ENCODE measurements at places on chromosomes 5 and 9.
A peak's percentile ranks its signal among the peaks of the same experiment; 100 is the strongest.

- no peak for DNase-seq
These were observed 37.6 kb downstream of the SLC12A7 start for GRCh38 chr5:1074226-1074625.

GRCh38 chr9:121294866-121295661 is 27.1 kb downstream of the GSN start:
- no peak for DNase-seq

- no peak for DNase-seq
These were observed 72.1 kb downstream of the BAAT start for GRCh38 chr9:101312661-101313060.

GRCh38 chr9:76526026-76526425 is 67.0 kb downstream of the GCNT1 start:
- DNase-seq, result no peak

- no peak for DNase-seq
These were observed 3.3 kb upstream of the PTGES start for GRCh38 chr9:129756191-129756590.

DNA sequence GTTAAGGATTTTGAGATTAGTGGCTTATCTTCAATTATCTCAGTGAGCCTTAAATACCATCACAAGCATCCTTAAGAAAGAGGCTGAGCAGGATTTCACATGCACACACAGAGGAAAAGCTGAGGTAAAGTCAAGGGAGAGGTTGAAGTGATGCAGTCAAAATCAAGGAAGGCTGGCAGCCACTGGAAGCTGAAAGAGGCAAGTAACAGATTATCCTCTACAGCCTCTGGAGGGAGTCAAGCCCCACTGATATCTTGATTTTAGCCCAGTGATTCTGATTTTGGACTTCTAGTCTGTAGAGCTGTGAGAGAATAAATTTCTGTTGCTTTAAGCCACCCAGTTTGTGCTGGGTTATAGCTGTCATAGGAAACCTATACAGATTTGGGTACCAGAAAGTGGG is 80.1 kb downstream of the ANKRD31 start:
- no peak for DNase-seq

GRCh38 chr9:86665416-86665815 is 281.9 kb downstream of the GAS1 start:
- no peak for DNase-seq

GRCh38 chr5:37198061-37198460 is 51.1 kb downstream of the CPLANE1 start:
- no peak for DNase-seq

DNA sequence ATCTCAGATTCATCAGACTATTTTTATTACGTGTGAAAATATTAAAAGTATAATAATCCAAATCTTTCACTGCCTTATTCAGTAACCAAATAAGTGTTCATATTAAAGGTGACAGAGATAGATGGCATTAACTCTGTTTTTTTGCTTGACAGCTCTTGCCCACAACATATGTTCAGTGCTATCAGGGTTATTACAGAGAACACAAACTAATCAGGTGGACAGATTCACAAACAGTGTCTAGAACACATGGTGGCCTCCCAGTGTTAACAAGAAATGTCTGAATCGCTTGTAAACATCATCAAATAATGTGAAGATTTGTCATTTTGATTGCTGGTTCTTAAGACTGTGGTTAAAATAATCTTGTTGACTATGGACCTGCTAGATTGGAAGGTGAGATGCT is 609.1 kb upstream of the GRAMD2B start:
- DNase-seq, result no peak

GRCh38 chr9:129005336-129005997 is 22.7 kb downstream of the SH3GLB2 start:
- no peak for DNase-seq

GRCh38 chr5:2591777-2592453 is 159.6 kb downstream of the IRX2 start:
- no peak for DNase-seq

DNA sequence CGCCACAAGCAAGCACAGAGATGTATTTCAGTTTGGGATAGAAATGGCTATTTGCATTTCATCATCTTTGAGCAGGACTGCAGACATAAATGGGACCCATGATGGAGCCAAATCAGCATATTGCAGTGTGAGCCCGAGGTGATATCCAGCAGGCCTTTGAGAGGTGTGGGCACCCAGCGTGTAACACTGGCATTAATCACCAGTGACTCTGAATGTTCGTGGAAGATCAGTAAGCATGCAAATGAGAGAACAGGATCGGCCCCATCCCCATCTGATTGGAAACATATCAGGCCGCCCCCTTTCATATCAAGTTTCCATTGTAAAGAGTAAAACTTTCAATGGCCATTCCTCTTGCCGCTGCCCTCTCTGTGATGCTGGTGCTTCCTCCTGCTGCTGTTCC is 84.0 kb downstream of the GTF3C4 start:
- DNase-seq, result no peak

GRCh38 chr5:145938776-145939539 is 2.6 kb downstream of the SH3RF2 start:
- no peak for DNase-seq

DNA sequence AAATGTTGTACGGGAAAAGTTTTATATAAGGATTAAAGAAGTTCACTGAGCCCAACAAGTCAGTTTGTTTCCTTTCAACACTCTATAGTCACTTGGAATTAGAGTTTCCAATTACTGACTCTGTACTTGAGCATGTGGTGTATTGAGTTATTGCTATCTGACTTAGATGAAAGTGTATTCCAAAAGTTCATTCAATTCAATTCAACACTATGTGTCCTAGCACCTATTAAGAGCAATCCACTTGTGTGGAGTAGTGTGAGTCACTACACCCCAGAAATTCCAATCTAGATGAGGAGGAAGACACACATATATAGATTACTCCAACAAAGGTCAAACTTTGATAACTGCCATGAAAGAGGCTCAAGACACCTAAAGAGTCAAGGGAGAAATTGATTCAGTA is 98.2 kb upstream of the SLCO6A1 start:
- DNase-seq, result no peak

GRCh38 chr5:59813761-59814536 is 79.6 kb downstream of the PDE4D start:
- DNase-seq, result no peak

DNA sequence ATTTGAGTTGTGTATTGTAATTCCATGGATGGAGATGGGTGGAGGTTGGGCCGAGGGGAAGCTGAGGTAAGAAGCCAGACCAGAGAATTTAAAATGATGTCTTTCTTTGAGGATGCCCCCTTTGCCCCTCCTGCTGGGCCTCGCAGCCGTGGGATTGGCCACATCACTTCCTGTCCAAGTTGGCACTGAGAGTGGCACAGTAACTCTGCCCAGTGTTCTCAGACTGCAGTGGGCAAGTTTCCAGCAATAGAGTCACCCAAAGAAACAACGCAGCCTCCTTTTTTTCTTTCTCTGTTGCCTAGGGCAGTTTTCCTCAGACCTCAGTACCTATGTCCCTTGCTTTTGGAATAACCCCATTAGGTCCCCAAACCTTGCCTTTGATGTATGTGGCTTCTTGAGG is 306.6 kb upstream of the DMRT1 start:
- DNase-seq, result peak; percentile 84

All from posterior cingulate gyrus (tissue), 11 donors.